ENCODE measurements at places on chromosomes 2 and 18.

DNA sequence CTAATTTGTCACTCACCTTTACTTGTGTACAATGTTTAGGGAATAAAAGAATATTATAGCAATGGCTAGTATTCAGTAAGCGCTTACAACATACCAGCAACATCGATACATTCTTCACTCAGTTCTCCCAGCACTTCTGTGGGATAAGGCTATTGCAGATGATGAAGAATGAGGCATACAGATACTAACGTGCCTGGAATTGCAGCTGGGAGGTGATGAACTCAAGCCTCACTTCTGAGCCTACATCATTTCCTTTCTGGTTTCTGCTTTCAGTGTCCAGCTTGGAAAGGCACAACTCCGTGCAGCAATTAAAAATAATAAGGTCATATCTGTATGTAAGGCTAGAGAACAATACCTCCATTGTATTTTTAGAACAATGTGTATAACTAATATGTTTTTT, 95.4 kb upstream of the AQP4 start:
- DNase-seq = no peak

- no peak for DNase-seq
Observed at GRCh38 chr18:48728204-48728833, 189.5 kb downstream of the CTIF start.

DNA sequence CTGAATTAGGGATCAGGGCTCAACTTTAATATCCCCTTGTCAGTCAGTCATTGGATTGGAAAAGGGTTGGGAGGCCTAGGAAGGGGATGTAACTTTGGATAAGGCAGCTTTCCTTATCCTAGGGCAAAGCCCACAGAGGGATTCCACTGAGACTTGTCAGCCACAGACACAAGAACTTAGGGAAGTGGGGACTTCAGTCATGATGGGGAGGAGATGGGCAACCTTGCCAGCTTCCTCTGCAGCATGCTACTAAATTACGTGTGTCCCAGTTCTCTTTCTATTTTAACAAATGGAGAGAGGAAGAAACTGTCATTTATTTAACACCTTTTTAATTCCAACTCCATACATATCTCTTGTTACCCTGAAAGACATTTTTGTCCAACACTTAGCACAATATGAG, 237.8 kb downstream of the WDR7 start:
- DNase-seq = no peak

DNA sequence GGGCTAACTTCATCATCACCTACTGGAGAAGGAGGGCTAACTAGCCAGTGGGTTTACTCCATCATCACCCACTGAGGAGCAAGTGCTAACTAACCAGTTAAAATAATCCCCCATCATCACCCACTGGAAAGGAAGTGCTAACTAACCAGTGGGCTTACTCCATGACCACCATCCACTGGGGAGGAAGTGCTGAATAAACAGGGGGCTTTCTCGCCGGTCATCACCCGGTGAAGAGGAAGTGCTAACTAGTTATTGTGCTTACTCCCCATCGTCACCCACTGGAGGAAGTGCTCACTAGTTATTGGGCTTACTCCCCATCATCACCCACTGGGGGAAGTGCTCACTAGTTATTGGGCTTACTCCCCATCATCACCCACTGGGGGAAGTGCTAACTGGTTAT, 124.4 kb upstream of the SALL3 start:
- no peak for DNase-seq

DNA sequence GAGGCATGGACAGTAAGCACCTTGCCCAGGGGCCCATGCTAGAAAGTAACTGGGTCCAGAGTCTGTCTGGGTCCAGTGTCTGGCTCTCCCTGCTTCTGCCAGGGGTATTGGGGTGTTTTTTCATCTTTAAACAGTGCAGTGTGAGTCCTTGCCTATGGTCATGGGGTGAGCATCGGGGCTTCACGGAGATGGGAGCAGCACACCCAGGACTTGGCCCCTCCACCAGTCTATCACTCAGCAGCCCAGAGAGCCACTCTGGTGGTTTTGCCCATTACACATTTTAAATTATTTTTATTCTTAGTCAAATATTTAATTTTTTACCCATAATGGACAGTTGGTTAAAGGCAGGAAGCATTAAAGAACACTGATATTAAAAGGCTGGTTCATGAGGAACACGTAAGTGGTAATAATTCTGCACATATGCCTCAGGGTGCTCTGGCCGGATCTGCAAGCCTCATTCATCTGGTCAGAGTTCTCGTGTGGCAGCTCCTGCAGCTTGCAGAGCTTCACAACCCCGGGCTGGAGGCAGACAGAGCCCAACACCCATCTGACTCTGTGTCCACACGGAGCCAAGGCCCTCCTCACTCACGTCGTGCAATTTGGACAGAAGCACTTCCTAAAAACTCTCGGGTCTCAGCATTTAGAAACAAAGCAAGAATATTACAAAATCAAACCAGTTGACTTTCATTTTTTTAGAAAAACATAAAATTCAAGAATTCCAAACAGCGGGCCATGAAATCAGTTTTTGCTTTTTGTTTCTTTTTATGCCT, 204.1 kb downstream of the CTIF start:
- DNase-seq = no peak

DNA sequence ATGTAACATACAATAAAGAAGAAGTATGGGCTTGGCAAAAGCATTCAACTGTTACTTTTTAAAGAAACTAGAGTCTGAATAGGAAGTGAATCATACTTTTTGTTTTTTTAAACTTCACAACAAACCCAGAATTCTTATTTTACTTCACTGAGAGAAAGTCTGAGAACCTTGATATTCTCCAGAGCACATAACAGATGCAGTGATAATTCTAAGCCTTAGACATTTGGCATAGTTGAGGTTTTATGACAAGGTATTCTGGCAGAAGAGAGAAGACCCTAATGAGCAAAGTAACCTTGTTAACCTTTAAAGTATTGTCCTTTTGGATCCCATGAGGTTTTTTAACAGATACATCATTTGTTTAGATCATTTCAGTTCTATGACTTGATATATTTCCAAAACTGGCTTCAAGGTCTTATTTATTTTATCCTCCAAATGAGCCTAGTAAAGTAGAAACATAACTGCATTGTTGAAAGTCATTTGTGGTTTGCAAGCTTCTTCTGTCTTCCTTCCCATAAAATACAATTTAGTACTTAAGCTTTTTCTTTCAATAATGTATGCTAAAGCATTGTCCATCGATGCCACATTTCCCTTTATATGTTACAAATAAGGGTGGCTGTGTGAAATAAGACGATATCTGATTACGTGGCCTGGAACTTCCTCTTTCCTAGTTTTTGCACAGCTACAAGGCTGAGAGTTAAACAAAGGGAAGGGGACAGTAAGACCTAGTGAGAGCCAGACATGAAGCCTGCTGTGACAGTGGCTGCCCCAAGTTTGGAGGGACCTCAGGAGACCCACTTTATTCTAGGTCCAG, 86.1 kb upstream of the ITPRID2 start:
- no peak for DNase-seq

DNA sequence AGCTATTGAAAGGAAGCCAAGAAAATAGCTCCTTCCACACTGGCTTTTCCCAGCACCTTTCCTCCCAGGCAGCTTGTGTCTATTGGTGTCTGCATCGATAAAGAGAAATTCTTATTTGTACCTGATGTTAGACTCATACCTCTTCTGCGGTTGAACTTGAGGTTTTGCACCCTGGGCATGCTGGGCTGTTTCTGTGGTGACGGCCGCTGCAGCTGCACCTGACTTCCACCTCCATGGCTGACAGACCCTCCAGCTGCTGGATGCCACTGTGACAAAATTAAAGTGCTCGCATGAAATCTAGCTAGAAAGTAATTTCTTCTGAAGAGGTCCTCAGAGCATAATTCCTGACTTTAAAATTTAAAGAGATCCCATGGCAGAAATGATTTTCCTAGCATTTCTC, 6.6 kb downstream of the FECH start:
- no peak for DNase-seq

GRCh38 chr2:68414876-68415275, 49.8 kb downstream of the PLEK start:
- DNase-seq = no peak

DNA sequence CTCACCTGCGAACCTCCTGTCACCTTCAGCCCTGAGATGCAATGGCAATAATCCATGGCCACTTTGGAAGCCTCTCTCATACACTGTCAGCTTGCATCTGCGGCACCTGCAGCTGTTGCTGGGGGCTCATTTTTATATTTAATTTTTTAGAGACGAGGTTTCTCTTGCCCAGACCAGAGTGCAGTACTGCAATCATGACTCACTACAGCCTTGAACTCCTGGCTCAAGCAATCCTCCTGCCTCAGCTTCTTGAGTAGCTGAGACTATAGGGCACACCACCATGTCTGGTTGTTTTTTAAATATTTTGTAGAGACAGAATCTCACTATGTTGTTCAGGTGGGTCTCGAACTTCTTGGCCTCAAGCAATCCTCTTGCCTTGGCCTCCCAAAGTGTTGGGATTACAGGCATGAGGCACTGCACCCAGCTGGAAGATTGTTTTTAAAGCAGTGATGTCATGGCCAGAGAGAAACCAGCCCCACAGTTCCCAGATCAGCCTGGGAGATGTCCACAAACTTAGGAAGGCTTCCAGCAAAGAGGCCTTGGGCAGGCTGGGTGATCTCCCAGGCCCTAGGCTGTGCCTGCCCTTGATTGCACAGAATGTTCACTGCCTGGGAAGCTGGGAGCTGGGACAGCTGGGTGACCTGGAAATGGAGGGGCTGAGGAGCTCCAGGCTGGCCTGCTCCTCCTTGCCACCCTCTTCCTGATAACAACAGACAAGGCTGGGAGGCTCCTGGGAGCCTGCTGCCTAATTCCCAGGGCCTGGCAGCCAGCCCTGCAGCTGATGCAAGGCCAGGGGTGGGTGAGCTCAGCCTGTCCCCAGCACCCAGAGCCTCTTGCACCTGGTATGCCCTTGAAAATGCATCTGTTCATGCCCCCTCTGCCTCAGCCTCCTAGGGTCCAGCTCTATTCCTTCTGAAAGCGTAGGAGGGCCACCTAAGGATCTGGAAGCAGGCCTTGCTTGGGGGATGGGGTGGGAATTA, 27.1 kb downstream of the SH2D6 start:
- no peak for DNase-seq

DNA sequence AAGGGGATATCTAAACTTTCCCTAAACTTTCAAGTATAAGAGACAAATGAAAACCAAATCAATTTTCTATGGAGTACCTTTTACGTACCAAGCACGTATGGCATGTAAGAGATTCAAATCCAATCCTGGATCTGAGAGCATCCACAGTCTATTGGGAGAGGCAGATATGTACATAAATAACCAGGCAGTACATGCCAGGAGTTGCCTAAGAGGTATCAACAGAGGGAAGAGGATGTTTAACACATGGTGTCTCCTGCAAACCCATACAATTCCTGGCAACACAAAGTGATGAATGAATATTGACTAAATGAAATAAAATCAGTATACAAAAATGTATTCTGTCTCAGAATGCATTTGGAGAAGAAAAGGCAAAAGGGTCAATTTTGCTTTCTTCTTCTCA, 116.6 kb downstream of the PIGN start:
- DNase-seq = no peak

All from activated T-cell treated with anti-CD3 and anti-CD28 coated beads for 48 hours (primary cell).